ENCODE measurements at places on chromosomes 7 and 10.

DNA sequence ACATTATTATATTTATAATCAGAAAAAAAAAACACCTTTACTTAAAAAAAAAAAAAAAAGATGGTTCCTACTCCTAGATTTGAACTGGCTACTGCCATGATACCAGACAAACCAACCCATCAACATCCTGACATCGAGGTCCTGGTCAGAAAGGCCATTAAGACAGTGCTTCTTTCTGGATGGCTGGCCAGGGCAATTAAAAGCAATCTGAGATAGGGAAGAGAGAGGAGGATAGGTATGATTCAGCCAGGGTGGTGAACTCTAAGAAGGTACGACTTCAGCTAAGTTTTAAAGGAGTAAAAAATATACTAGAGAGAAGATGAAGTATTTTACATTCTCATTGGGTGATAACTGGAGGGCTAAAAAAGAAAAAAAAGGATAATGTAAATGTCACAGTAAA, 139.0 kb downstream of the DOCK4 start:
- no peak for DNase-seq

DNA sequence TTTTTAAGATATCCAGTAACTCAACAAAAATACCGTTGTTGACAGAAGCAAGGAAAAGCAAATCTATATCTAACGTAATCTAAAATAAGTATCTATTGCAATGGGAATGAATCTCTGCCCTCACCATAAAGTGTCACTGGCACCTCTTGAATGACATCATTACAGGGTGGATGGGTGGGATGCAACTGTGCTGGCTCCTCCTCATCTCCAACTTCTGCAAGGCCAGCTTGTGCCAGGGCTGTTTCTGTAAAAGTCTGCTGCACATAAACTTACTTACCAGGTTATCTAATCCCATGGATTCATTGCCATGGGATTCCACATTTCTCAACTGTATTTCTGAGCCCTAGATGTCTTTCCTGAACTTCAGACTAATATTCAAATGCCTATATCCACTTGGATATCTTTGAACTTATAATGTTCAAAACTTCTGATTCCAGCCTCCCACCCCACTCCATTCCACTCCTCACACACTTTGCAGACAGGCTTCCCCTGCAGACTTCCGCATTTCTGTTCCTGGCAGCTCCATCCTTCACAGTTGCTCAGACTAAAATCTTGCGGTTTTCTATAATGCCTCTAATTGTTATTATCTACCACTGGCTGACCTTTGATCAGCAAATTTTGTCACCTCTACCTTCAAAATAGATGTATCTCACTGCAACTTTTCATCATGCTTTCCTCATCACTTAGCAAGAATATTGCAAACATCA, 10.7 kb downstream of the FGL2 start:
- no peak for DNase-seq

DNA sequence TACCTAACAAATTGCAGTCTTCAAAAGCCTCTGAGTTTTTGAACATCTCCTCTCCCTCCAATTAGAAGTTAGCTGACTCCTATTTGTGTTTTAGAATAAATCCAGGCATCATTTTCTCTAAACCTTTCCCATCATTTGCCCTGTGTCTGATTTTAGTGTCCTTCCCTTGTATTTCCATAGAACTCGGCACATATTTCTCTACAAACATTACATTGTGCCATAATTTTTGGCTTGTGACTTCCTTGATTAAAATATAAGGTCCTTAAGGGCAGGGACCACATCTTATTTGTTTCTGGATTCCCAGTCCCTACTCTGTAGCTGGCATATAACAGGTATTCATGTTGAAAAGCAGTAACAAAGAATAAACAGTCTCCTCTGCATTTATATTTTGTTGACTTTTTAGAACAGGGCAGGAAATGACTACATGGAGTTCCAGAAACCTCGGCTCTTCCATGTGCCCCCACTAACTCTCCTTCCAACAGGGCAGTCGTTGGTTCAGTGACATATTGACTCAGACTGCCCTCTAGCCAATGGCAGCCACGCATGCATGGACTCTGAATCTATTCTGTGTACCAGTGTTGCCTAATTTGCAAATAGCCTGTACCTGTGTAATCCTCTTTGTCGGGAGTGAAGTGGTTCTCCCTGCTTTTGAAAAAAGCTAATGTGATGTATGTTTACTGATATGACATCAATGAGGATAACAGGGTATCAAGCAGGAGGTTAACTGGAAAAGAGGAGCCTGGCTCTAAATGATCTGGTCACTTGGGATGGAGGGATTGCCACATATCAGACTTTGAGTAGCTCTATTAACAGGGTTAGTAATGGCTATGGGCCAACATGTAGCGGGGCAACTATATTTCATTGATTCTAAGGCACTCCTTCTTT, 19.8 kb upstream of the CPN1 start:
- no peak for DNase-seq

GRCh38 chr10:126921974-126922525, 16.8 kb downstream of the DOCK1 start:
- peak; percentile 74 for DNase-seq

- DNase-seq: no peak
Measured at GRCh38 chr7:11394438-11394837, 420.8 kb downstream of the PHF14 start.

DNA sequence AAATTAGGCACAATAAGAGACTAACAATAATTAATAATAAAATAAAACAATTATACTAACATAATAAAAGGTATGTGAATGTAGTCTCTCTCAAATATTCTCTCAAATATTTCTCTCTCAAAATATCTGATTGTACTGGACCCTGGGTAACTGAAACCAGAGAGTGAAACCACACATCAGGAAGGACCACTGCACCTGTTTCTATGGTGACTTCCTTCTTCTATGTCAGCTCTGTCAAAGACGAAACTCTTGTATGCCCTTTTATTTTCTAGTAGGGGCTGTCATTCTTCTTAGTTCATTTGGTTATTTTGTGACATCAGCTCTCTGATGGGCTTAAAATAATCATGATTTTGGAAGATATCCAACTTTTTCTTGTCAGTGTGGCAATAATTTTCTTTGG, 428.0 kb upstream of the TPK1 start:
- DNase-seq: no peak

- DNase-seq: no peak
Measured at GRCh38 chr10:72765051-72765745, 73.3 kb downstream of the MCU start.

DNA sequence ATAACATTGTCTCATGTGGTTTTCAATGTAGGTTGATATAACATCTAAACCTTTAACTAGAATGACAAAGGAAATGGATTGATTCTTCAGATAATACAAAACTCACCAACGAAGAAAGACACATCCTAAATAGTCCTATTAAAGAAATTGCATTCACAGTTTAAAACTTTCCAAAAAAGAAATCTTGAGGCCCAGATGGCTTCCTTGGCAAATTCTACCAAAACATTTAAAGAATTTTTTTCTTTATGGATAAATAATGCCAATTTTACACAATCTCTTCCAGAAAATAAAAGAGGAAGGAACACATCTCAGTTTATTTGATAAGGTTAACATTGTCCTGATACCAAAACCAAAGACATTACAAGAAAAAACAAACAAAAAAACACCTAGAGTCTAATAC, 349.5 kb downstream of the CALN1 start:
- DNase-seq: no peak

GRCh38 chr10:106280896-106281460, 883.5 kb downstream of the SORCS1 start:
- no peak for DNase-seq

DNA sequence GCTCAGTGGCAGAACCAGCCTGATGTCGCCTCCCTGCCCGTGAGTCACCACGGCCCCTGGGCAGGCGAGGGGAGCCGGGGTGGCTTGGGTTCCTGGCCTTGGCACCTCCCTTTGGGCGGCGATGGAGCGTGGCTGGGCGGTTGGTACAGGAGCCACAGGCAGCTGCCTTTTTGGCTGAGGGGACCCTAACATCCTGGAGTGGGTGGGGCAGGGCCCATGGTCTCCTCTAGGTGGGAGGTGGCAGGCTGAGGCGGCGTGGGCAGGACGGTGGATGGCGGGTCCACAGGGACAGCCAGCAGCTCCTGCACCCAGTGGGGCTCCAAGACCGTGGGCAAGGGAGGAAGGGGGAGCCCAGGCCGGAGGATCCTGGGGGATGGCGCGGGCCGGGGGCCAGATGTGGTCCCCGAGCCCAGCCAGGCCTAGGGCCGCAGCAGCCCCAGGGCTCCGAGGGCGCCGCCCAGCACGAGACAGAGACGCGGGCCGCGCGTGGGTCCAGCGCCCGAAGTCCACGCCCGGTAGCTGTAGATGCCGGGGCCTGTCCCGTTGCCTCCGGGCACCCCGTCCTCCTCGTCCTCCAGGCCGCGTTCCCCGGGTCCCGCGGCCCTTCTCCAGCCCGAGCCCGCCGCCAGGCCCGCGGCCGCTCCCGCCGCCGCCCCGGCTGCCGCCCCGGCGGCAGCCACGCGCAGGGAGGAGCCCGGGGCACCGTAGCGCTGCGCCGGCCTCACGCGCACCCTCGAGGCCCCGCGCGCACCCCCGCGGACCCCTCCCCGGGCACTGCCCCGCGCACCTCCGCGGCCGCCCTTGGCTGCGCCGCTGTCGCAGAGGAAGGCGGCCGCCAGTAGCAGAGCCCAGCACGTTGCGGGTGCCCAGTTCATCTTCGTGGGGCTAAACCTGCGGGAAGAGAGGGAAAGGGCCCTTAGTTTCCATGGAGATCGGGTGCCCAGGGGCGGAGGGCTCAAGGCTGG, 1.3 kb downstream of the SPRN start:
- no peak for DNase-seq

DNA sequence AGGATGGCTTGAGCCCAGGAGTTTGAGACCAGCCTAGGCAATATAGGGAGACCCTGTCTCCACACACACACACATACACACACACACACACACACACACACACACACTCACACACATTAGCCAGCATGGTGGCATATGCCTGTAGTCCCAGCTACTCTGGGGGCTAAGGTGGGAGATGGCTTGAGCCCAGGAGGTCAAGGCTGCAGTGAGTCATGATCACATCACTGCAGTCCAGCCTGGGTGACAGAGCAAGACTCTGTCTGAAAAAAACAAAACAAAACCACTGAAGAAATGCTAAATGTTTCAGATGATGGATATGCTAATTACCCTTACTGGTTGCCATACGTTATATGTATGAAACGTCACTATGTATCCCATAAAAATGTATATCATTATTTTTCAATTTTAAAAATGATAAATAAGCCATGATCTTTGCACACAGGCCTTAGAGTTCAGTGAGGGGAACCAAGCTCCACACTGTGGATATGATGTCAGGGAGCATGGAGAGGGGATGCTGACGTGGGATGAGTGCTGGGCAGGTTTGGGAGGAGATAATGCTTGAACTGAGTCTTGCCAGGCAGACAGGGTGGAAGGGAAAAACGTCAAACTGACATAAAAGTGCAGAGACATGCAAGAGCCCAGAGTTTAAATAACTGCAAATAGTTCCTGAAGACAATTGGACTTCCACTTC, 45.9 kb upstream of the ARHGAP12 start:
- DNase-seq: peak; percentile 19

DNA sequence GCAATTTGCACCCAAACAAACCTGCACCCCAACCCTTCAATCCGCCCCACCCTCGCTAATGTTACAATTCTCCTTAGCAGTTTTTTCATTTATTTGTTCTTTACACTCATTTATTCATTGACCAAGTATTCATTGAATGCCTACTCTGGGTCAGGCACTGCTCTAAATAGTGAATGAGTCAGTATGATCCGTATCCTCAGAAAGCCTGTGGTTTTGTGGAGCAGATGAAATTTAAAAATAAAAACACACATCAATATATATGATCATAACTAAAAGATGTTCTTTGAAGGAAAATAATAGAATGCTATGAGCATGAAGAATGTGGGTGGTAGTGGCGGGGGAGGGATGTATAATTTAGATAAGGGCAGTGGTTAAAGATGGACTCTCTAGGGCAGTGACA, 13.3 kb downstream of the IFIT5 start:
- DNase-seq: peak; percentile 84

GRCh38 chr10:26156019-26156418, 60.6 kb upstream of the GAD2 start:
- no peak for DNase-seq

DNA sequence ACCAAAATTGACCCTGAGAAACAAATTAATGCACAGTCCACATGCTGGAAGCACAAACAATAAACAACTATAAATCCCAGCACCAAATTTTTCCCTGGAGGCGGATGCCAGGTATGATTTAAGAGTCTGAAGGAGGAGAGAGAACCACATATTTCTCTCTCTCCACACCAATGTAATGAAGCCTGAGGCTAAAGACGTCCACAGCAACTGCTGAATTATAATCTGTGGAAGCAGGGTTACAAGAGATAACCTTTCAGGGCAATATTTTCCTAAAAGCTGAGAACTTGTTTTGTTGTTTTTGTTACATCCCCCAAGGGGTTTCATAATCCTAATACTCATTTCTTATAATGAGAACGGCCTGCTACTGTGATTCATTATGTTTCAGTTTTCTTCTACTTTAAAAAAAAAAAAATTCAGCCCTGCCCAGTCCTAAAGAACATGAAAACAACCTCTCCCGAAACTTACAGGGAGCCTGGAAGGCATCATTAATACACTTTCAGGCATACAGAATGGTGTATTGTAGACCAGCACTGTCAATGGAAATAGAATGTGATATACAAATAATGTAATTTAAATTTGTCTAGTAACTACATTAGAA, 48.5 kb upstream of the ABLIM1 start:
- DNase-seq: no peak

DNA sequence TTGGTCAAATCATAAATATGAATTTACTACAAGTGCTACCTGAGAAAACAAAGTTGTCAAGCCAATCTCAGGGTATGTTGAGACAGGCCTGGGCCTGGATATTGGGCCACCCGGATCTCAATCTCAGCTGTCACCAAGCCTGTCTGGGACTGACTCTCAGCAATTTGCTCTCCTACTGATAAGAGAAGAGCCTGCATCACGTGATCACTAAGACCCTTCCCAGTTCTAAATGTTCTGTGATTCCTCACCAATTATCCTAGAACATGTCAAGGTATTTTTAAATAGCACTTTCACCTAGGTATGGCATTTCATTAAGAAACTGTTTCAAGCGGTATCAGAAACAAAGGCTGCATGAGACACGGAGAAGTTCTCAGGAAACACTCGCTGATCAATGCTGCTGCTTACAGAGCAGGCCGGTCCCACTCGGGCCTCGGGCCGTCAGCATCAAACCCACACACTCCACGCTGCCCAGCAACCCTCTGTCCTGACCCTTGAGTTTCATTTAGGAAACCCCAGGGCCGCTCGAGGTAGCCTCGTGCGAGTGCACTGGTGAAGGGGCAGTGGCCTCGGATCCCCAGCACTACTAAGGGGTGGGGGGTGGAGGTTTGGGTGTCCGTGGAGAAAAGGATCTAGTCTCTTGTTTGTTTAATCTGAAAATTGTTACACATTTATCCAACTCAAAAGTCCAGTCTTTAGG, 4.1 kb downstream of the KLF6 start:
- DNase-seq: no peak

- peak; percentile 5 for DNase-seq
Measured at GRCh38 chr10:111392910-111393309, 316.1 kb downstream of the ADRA2A start.

DNA sequence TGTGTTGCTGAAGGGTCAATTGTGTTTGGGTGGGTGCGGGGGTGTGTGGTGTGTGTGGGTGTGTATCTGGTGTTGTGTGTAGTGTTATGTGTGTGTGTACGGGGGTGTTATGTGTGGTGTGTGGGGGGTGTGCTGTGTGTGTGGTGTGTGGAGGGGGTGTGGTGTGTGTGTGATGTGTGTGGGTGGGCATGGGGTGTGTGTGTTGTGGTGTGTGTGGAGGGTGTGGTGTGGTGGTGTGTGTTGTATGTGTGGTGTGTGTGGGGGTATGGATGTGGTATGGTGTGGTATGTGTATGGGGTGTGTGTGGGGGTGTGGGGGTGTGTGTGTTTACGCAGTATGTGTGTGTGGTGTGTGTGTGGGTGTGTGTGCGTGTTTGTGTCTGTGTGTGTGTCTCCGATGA, 110.8 kb downstream of the ZNF22 start:
- no peak for DNase-seq

Data from fibroblast of upper back skin (primary cell).